ENCODE measurements at places on chromosomes 3 and 15. TPM values are rescaled to one million over a fixed set of nuclear protein-coding genes. Genes with fewer than 3 reads are reported as not detected.

DUOX1 gene
- total RNA-seq, result 5.9 TPM

FBXW12 gene
- 0.27 TPM for total RNA-seq

FOXB1 gene
- not detected for total RNA-seq

LRRC31 gene
- not detected for total RNA-seq

- DNase-seq, result no peak
Measured at GRCh38 chr3:30285188-30286006, 321.0 kb upstream of the TGFBR2 start.

GRCh38 chr15:55999658-56000057 lies 6.2 kb upstream of the NEDD4 start:
- no peak for DNase-seq

Data from sciatic nerve (tissue), 2 donors.